NCI-H1048 (cell line): ENCODE measurements at places on chromosomes 6 and 20.

GRCh38 chr20:54293526-54293925 is 85.6 kb downstream of the PFDN4 start:
- DNase-seq, result no peak

- DNase-seq, result no peak
Measured at GRCh38 chr20:46979603-46980241, 85.1 kb downstream of the EYA2 start.

DNA sequence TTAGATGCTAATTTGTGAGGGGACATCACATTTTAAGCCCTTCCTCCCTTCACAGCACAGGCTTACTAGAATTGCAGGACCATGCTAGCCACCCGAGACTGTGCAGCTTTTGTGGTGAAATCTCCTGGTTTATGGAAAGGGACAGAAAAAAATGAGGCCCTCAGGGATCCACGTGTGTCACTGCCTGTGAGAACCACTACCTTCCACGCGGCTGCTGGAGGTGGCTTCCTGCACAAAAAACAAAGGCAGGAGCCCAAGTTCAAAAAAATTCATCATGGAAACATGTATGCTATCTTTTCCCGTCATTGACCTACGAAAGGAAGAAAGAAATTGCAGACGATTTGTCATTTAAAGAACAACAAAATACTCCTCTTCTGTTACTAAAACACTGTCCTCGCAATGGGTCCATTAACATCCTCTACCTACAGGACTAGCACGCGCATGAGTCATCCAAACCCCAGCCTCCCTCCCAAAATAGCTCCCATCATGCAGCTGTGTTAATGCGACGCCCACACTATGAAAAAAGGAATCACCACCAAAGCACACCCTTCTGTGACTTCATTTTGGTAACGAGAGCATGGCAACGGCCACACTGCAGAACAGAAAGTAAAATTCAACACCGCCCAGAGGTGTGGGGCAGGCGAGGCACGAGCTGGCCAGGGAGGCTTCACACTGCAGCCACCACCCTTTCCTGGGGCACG is 45.7 kb downstream of the RAMACL start:
- DNase-seq, result no peak

- no peak for DNase-seq
Measured at GRCh38 chr6:119348096-119348747, 1.3 kb downstream of the MAN1A1 start.

DNA sequence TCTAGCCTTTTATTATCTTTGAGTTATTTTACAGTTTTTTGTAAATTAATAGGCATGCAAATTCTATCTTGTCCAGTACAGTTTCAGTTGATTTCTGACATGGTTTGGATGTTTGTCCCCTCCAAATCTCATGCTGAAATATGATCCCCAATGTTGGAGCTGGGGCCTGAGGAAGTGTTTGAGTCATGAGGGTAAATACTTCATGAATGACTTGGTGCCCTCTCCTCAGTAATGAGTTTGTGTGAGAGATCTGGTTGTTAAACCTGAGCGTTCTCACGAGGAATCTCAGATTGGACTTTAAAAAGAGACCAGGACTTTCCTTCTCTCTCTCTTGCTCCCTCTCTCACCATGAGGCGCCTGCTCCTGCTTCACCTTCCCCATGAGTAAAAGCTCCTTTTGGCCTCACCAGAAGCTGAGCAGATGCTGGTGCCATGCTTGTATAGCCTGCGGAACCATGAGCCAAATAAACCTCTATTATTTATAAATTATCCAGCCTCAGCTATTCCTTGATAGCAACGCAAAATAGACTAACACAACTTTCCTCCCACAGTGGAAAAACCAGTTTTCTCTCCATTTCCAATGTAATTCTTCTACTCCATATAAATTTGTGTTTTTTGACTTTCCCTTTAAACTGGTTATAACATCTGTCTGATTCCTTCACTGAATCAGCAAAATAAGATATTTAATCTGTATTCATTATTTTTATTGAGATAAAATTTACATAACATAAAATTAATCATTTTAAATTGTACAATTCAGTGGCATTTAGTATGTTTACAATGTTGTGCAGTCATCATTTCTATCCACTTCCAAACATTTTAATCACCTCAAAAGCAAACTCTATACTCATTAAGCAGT is 78.7 kb upstream of the PRSS16 start:
- no peak for DNase-seq

GRCh38 chr20:8948442-8949020 is 120.4 kb upstream of the PLCB4 start:
- DNase-seq, result no peak

- no peak for DNase-seq
Measured at GRCh38 chr20:49765846-49766541, 46.6 kb upstream of the SLC9A8 start.

- DNase-seq, result no peak
Measured at GRCh38 chr20:48951041-48951440, 29.5 kb downstream of the ARFGEF2 start.

- DNase-seq, result no peak
Measured at GRCh38 chr20:19598117-19598850, 159.8 kb upstream of the RIN2 start.

DNA sequence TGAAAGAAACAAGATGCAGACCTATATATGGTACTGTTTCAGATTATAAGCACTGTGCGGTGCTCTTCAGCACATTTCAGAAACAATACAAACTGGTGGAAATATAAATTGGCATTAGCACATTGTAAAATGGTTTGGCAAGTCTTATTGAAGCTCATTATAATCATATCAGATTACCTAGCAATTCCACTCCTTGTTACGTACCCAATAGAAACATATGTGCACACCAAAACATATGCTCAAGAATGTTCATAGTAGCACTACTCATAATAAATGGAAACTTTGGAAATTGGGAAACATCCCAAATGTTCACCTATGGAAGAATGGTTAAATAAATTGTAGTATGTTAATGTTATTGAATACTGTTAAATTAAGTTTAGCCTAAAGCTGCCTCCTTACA is 54.9 kb upstream of the PLEKHG1 start:
- no peak for DNase-seq

GRCh38 chr6:32120573-32121059 is 7.4 kb downstream of the ATF6B start:
- no peak for DNase-seq

DNA sequence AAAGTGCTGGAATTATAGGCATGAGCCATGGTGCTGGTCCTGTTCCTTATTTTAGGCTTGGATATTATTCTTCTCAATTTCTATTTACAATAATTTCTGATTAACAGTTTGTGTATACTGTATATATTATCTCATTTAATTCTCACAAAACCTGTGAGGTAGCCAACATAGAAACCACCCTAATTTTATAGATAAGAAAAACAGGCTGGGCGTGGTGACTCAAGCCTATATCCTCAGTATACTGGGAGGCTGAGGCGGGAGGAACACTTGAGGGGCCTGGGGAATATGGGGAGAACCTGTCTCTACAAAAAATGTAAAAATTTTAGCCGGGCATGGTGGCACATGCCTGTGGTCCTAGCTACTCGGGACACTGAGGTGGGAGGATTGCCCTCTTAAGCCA is 3.8 kb upstream of the AFG1L start:
- DNase-seq, result no peak

GRCh38 chr20:4026093-4026601 is 10.8 kb upstream of the RNF24 start:
- no peak for DNase-seq

DNA sequence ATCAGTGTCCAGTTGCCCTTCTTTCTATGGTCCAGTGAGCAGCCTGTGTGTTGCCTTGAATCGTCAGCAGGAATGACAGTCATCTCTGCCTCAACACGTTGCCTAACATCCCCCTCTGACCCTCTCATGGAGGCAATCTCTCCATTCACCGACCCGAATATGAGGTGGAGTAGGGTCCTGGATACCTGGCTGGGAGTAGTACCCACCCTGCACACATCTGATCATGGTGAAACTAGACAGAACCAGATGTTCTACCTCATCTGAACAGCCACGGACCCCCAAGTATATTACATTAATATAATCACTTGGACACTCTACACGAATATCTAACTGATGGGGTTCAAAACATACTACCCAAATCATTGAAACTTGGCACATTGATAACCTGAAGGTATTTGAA is 77.0 kb upstream of the COL21A1 start:
- no peak for DNase-seq

DNA sequence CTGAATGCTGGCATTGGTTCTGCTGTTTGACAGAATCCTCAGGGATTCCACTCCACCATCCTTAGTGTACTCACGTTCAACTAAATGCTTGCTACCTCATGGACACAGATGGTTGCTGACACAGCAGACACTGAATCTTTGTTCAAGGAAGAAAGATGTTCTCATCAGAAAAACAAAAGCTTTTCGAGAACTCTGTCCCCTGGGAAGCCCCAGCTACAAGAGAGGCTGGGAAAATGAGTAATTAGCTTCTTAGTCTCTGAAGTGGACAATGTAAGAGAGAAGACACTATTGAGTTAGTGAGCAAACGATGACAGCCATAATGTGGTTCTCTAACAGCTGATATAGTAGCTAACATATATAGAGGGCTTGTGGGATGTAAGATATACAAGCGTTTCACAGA is 30.9 kb upstream of the ENPP5 start:
- no peak for DNase-seq

GRCh38 chr6:88548891-88549505 is 382.9 kb upstream of the CNR1 start:
- DNase-seq, result no peak

DNA sequence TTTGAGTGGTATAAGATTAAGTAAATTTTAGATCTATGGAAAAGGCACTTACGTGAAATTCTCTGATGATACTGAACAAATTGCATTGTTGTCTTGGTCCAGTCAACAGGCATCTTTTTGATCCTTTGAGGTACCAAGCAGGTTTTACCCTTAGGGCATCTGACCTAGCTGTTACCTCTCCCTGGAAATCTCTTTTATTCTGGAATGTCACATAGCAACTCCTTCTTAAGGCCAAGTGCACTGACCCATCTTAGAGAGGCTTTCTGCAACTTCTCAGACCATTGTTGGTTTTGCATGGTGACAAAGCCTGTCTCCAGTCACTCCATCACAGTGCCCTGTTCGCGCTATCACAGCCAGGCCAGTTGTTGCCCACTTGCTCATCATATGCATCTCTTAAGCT is 42.0 kb downstream of the TPD52L1 start:
- no peak for DNase-seq

DNA sequence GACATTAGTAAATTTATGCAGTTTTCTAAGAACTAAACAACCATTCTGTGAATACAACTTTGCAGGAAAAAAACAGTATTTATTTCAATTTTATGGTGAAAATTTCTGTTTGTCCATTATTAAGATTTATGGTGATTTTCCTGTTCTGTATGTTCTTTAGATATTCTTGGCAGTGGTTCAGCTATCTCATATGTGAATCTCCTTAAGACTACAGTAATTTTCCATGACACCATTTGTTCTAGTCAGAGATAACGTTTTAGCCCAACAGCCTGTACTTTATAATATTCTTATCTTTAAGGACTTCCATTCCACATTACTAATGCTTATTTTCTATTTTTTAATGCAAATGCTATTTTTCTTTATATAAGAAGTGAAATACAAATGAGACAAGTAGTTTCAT is 504.0 kb downstream of the RFPL4B start:
- no peak for DNase-seq

- DNase-seq, result no peak
Measured at GRCh38 chr20:9093218-9093957, 24.5 kb downstream of the PLCB4 start.

DNA sequence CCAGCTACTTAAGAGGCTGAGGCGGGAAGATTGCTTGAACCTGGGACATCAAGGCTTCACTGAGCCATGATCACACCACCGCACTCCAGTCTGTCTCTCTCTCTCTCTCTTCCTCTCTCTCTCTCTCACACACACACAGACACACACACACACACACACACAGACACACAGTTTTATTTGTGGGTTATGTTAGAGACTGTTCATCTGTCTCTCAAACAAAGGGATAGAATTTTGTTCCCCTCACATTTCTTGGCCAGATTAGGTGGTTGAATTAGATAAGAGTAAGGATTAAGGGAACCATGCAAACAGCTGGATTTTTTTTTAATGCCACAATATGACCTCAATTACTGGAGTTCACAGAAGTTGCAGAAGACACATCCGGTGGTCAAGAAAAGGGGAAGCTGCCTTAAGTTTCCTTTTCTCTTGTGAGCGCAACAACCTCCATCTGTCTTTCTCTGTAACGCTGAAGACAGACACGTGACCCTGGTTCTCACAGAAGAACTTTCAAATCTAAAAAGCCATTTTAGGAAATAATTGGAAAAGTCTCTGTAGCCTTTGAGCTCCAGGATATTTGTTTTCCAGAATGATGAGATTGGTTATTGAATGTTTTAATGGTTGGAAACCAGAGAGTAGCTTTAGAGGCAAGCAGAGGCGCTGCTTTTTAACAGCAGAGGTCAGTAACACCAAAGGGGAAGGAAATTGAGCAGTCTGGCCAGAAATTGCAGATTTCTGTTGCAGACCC is 32.9 kb upstream of the LGSN start:
- DNase-seq, result no peak

GRCh38 chr6:148375401-148375800 is 32.8 kb downstream of the SASH1 start:
- DNase-seq, result no peak

GRCh38 chr6:2030682-2031244 is 214.6 kb downstream of the GMDS start:
- no peak for DNase-seq

DNA sequence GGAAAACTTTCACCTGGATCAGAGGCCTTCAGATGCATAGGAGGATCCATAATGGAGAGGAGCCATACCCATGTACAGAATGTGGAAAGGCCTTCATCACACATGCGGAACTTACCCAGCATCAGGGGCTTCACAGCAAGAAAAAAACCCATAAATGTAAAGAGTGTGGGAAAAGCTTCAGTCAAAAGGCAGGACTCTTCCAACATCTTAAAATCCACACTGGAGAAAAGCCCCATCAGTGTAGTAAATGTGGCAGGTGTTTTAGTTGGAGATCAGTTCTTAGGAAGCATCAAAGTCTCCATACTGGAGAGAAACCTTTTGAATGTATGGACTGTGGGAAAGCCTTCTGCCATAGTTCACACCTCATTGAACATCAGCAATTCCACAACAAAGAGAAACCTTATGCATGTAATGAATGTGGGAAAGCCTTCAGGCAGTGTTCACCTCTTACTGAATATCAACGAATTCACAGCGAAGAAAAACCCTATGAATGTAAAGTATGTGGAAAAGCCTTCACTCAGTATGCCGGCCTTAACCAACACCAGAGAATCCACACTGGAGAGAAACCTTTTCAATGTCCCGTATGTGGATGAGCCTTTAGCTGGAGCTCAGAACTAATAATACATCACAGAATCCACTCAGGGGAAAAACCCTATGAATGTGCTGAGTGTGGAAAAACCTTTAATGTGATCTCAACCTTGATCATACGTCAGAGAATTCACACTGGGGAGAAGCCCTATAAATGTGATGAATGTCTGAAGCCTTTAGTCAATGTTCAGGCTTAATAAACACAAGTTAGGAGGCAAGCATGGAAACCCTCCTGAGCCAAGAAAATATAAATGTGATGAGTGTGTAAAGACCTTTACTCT is 36.7 kb upstream of the ZSCAN9 start:
- DNase-seq, result no peak
